GM12891 (cell line): ENCODE measurements at places on chromosomes 4 and X.

DNA sequence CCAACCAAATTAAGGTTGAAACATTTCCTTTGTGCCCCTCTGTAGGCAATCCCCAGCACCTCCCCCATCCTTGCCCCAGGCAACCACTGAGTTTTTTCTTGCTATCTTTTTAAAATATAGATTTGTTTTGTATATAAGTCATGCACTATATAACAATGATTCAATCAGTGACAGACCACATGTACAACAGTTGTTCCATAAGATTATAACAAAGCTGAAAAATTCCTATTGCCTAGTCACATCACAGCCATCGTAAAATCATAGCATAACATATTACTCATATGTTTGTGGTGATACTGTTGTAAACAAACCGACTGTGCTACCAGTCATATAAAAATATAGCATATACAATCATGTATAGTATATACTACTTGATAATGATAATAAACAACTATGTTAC is 211.9 kb upstream of the NRK start:
- DNase-seq = no peak

- DNase-seq = no peak
Measured at GRCh38 chr4:39528061-39528465, 824 bp upstream of the UGDH start.

- no peak for DNase-seq
Measured at GRCh38 chr4:3520276-3520675, 11.9 kb downstream of the LRPAP1 start.

DNA sequence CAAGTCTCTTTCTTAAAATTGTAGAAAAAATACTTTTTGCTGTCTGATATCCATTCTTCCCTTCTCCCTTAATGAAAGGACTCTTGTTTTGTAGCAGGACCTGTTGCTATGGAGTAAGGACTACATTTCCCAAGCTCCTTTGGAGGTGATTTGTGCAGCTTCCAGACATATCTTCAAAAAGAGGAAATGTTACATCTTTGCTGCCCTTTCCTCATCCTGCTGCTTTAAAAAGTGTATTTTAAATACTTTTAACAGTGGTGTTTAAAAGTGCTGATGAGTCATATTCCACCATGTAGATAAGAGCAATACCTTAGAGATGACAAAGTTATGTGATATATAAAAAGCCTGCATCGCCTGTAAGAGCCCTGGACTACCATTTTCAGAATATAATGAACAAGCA is 98.7 kb downstream of the CFAP299 start:
- DNase-seq = no peak

- DNase-seq = no peak
Measured at GRCh38 chrX:44092778-44093177, 119.6 kb upstream of the NDP start.

- DNase-seq = no peak
Measured at GRCh38 chr4:53586121-53586816, 5.0 kb downstream of the LNX1 start.

GRCh38 chr4:56246233-56246610 is 141.1 kb downstream of the AASDH start:
- no peak for DNase-seq

DNA sequence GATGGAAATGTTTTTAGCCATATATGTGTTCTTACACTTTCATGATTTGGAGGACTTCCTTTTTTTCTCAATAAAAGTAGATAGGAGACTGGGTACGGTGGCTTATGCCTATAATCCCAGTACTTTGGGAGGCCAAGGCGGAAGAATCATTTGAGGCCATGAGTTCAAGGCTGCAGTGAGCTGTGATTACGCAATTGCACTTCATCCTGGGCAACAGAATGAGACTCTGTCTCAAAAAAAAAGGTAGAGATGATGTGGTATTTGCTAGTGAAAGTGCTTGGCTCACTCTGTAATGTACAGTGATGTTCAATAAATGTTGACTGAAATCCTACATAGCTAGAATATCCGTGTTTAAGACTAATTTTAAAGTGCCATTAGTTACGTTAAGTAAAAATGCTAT is 27.4 kb downstream of the KLHL2 start:
- no peak for DNase-seq

DNA sequence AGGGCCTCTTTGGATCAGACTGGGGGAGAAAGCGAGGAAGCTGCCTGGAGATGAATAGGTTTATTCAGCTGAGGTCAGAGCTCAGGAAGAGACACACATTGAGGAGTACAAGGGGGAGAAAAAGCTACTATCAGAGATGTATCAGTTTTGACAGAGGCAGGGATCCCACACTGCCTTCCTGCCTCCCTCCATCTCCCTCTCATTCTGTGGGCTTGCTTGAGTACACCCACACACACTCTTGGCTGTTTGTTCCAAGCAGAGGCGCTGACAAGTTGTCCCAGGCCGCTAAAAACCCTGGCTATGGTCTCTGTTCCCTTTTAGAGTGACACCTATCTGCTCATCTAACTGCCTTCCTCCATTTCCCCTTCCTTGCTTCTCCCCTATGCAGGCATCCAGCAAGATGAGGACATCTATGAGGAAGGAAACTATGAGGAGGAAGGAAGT is 5.2 kb downstream of the TSPYL2 start:
- no peak for DNase-seq

- no peak for DNase-seq
Measured at GRCh38 chr4:110164856-110165255, 33.6 kb downstream of the ELOVL6 start.

GRCh38 chrX:27445438-27445837 is 17.7 kb downstream of the PPP4R3C start:
- no peak for DNase-seq

- DNase-seq = no peak
Measured at GRCh38 chr4:182451441-182451840, 208.2 kb downstream of the TENM3 start.
